ENCODE measurements at places on chromosomes 1 and 21. TPM values are rescaled to one million over a fixed set of nuclear protein-coding genes. Genes with fewer than 3 reads are reported as not detected.

Gene FCRL1
- total RNA-seq = not detected

Gene FCRL2
- total RNA-seq = not detected

Gene CFAP141
- not detected for total RNA-seq

Gene ETNK2
- total RNA-seq = 2.0 TPM

DNA sequence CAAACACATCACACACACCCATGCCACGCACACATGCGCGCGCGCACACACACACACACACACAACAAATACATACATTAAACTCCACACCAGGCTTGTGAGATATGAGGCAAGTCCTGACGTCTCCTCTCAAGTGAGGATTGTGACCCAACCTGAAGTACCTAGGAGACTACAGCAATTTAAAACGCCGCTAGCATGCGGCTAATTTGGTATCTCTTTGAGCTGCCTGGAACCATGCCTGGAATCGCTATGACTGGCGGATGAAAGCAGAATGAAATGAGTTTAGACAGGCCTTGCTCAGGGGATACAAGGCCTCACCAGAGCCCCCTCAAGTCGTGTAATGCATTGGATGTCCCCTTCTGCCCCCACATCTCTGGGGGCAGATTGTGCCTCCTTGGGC lies 1.6 kb upstream of the RAB7B start:
- no peaks in the 10 kb centered on the region for H3K36me3 ChIP-seq
- H3K4me1 ChIP-seq = peaks cover 12% of the 10 kb centered on the region
- no peak overlapping the region for H3K27ac ChIP-seq
- no peak overlapping the region for H3K4me3 ChIP-seq
- no peak for DNase-seq

DNA sequence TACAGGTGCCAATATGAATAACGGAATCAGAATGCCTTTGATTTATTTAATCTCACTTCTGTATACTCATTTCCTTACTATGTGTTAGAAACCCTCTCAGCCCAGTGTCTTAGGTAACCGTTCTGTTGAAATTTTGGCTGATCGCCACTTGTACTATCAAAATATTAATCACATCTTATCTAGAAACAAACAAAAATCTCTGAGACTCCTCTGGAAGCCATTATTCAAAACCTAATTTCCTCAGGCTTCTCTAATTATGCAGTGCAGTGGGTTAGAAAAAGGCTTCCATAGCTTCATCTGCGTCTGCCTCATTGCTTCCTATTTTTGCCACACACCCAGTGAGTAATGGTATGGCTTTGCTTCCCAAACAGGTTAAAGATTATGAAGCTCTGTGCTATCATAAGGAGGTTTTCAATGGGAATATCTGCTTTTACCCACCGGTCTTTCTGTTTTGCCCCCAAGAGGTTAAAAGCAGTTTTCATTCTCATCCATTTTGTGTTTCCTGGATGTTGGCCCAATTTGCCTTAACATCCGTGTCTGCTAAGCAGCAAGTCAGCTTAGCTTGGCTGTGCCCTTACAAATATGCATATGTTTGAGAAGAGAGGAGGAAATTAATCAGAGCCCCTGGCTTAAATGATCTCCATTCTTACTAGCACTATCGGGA lies 129.6 kb downstream of the RYR2 start:
- no peak overlapping the region for H3K4me3 ChIP-seq
- H3K27ac ChIP-seq = no peak overlapping the region
- no peaks in the 10 kb centered on the region for H3K27me3 ChIP-seq
- peaks cover 7% of the 10 kb centered on the region for H3K4me1 ChIP-seq
- H3K36me3 ChIP-seq = no peaks in the 10 kb centered on the region
- DNase-seq = no peak

Measured in heart left ventricle (tissue), 16 donors.